ENCODE measurements at places on chromosomes 11 and 22. TPM values are rescaled to one million over a fixed set of nuclear protein-coding genes. Genes with fewer than 3 reads are reported as not detected.

DNA sequence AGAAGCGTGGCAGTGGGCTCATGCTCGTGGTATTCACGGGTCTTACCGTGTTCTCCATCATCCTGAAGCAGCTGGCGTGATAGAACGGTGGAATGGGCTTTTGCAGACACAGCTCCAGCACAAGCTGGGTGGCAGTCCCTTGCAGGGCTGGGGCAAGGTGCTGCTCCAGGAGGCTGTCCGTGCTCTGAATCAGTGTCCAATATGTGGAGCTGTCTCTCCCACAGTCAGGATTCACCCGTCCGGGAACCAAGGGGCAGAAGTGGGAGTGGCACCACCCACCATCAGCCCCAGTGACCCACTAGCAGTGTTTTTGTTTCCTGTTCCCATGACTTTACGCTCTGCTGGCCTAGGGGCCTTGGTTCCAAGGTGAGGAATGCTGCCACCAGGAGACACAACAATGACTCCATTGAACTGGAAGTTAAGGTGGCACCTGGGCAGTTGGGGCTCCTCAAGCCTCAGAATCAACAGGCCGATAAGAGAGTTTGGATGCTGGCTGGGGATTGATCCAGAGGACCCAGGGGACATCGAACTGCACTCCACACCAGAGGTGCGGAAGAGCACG lies 16.9 kb upstream of the CD81 start:
- no peak for DNase-seq

- DNase-seq = no peak
Observed at GRCh38 chr11:20036626-20037335, 123.5 kb downstream of the DBX1 start.

GRCh38 chr11:68583041-68583446 lies 101.3 kb upstream of the GAL start:
- no peak for DNase-seq

DNA sequence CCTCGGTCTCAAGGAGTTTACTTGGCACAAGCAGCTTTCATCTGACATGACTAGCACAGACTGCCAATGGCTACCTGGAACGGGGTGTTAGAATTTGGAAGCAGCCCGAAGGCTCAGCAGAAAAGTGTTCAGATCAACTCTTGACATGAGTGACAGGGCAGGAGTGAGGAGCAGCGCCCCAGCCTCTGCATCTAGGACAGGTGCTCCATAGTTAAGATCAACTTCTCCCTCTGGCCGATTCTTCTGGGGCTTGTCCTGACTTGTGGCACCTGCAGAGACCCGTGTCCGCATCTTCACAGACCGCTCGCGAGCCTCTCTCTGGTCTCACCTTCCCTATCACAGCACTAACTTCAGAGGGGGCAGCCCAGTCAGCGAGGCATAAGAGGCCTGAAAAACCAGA lies 42.5 kb upstream of the CHKA start:
- no peak for DNase-seq

DNA sequence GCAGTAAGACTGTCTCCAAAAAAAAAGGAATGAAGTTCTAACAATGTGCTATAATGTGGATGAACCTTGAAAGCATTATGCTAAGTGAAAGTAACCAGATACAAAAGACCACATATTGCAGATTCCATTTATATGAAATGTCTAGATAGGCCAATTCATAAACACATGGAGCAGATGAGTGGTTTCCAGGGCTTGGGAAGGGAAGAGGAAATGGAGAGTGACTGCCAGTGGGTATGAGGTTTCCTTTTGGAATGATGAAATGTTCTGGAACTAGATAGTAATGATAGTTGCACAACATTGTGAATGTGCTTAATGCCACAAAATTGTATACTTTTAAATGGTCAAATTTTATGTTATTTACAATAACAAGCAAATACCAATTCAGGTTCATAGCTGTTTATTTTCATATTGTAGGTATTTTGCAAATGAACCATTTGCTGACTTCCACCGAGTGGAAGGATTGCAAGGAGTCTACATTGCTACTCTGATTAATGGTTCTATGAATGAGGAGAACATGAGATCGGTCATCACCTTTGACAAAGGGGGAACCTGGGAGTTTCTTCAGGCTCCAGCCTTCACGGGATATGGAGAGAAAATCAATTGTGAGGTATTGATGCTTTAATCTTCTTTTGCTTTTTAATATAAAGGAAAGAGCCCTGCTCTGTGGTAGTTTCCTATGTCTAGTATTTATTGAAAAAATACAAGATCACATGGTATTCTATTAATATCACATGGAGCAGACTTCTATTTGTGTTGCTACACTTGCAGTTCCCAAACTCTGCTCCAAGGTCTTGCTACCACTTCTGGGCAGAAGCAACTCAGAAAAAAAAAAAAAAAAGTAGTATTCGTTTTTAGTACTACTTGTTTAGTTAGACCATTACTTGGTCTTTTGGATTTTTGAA lies 67.7 kb upstream of the SORL1-AS1 start:
- no peak for DNase-seq

Gene MUC2
- not detected for polyA plus RNA-seq

Gene POTEH
- polyA plus RNA-seq = not detected

Gene PPP1R14B
- polyA plus RNA-seq = 380 TPM

Gene HNRNPUL2
- polyA plus RNA-seq = 32.3 TPM

Gene OR52N2
- not detected for polyA plus RNA-seq

Gene MIOX
- not detected for polyA plus RNA-seq

Measured in K562 (cell line).